ENCODE measurements at places on chromosomes 1 and 21.

DNA sequence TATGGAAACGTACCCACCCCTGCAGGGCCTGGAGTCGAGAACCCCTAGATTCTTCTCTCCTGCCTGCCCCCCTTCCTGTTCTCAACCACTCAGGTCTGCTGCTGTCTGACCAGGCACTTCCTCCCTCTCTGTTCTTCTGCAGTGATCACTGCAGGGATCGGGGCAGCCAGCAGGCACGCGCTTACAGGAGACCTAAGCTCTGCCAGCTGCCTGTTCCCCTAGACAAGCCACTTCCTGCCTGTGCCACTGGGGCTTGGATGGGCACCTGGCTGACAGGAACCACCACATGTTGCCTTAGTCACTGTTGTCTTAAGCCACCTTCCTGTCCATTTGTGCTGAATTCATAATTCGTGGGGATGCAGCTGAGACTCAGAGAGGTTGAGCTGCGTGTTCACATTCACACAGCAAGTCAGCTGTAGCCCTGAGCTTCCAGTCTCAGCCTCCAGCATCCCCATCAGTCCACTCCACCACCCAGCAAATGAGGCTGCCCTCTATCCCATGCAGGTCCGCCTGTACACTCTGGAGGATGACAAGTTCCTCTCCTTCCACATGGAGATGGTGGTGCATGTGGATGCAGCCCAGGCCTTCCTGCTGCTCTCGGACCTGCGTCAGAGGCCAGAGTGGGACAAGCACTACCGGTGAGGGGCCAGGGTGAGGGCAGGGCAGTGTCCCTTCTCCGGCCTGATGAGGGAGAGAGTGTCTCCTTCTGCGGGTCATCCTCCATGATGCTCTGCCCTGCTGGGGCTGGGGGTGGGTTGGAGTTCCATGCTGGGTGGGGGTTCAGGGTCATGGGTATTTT is 18.6 kb downstream of the FAM151A start:
- peak; percentile 58 for DNase-seq

- DNase-seq, result no peak
Measured at GRCh38 chr21:33339135-33339534, 14.4 kb downstream of the IFNAR1 start.

GRCh38 chr1:206655471-206655882 is 20.1 kb downstream of the DYRK3 start:
- DNase-seq, result no peak

DNA sequence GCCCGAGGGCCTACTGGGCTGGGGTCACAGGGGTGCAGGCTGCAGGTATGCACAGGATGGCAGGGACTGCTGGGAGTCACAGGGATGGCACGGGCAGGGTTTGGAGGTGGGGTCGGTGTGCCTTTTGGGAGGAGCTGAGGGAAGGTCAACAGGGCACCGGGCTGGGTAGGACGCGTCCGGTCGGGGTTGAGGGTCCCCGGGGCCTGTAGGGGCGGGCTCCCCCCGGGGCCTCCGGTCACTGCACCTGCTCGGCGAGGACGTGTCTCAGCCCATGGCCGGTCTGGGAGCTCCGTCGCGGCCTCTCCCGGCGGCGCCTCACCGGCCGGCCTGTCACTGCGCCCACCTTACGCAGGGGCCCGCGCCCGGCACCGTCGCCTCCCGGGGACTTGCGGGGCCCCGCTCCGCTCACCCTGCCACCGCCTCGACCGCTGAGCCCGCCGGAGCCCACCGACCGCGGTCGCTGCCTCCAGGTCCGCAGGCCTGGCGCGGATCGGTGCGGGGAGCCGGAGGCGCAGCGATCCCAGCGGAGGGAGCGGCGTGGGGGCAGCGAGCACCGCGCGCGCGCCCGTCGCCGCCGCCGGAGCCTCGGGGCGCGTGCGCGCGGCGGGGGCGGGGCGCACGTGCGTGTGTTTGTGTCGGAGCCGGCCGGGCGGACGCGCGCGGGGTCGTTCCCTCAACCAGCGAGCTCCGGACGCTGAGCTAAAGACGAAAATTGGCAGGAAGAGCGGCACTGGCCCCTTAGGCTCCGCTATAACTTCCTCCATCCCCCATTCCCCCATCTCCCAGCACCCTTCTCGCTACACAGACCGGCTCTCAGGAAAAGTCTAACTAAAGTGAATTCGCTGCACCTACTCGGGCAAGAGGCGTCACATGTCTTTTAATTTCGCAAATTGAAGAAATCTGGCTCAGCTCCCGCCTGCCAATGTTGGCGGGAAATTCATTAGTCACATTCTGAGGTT is at the start of gene AMIGO1:
AMIGO1 (minus strand) TSS at position 552 of the 959 bp plus-strand sequence. CDS start 815 bp downstream, outside the sequence.
- DNase-seq, result peak; percentile 57

GRCh38 chr1:93804412-93804811 is 74.6 kb downstream of the DNTTIP2 start:
- no peak for DNase-seq

- DNase-seq, result no peak
Measured at GRCh38 chr1:234246638-234247116, 126.6 kb upstream of the COA6 start.

- DNase-seq, result no peak
Measured at GRCh38 chr1:107357376-107357775, 216.5 kb downstream of the NTNG1 start.

DNA sequence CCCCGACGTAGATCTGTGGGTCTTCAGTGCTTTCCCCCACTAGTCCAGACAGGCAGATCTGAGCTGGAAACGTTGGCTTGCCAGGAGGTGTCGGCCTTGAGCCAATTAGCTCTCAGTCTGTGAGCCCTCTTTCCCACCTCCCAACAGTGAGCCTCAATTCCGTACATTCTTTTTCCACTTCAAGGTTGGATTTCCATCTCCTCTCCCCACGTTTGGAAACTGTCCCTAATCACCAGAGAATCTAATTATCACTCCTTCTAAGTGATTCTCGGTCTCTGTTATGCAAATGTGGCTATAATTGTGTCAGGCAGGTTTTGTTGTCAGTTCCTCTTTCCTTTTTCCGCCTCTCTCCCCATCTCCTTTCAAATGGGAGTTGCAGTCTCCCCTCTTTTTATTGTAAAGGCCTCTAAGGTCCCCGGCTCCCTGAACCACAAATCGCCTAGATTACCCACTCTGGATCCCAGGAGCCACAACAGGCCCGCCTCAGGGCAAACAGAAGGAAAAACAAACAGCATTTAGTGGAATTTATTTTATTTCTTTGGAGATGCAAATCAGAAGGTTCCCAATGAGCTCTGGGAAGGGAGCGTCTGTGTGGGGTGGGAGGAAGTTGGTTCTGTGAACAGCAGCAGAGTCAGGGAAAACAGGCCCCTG is 29.4 kb upstream of the LRRN2 start:
- DNase-seq, result no peak

GRCh38 chr1:22822371-22822770 is 111.7 kb downstream of the EPHB2 start:
- DNase-seq, result no peak

DNA sequence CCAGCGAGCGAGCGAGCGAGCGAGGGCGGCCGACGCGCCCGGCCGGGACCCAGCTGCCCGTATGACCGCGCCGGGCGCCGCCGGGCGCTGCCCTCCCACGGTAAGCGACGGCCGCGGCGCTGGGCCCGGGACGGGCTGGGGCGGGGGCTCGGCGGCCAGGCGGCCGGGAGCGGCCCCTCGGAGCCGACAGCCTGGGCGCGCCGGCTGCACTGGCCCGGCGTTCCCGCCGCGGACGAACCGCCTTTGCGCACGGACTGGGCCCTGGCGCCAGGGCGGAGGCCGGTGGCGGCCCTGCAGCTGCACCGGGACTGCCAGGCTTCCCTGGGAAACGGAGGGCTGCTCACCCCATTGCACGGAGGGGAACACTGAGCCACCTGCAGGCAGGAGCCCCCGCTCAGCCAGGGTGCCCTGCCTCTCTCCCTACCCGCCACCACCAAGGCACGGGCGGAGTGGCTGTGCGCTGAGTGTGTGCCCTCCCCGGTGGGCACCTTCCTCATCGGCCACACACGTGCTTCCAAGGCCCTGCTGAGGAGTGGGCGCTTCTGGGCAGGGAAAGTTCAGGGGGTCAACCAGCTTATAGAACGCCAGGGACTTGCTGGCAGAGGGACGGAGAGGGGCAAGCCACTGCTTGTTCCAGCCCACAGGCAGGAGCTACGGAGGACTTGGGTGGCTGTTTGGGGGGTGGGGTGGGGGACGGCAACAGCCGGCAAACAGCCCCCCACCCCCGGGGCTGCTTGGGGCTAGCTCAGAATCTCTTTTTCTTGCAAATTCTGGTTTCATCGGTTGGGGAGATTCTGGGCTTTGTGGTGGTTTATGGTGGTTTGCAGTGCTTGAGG is 532 bp downstream of the CSF1 start:
- no peak for DNase-seq

DNA sequence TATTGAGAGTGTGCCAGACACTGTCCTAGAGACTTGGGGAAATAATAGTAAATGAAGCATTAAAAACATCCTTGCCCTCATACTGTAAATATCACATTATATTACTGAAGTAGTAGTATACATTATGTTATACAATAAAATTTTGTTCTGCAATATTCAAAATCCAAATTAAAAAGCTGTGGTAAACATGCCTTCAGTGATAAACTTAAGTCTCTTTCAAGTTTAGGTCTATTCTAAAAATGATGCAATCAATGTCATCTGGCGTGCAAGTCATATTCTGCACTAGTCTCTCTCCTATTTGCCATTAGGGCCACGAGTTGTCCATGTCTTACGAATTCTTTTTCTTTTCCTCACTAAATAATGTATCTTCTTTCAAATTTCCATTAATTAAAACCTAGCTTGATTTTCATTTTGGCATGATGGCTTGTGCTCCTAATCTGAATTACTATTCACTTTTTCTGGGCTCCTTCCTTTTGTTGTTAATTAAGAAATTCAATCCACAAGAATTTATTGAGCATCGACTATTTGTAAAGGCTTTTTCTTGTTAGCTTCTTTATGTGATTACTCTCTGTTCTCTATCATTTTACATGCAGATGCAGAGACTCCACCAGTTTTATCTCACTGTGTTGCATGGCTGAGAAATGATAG is 130.7 kb downstream of the COQ8A start:
- no peak for DNase-seq

DNA sequence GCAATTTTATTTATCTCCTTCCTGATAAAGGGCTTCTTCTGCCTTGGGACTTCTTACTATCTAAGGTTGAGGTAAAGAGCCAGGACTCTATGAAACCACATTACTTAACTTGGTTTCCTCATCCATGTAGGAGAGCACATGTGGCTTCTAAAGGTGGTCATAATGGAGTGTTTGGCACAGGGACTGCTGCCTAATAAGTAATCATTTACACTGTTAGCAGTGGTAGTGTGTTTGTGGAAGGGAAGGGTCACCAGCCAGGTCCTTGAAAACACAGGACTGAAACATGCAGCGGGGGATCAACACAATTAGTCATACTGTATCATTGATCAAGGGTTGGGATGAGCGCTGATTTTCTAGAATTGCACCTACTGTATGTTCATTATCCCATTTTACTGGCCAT is 59.6 kb downstream of the UCK2 start:
- no peak for DNase-seq

- peak; percentile 4 for DNase-seq
Measured at GRCh38 chr1:99527078-99527477, 118.8 kb upstream of the PALMD start.

- DNase-seq, result no peak
Measured at GRCh38 chr1:246591047-246591446, 24.8 kb downstream of the CNST start.

GRCh38 chr1:93821423-93822144 is 57.4 kb downstream of the DNTTIP2 start:
- no peak for DNase-seq

GRCh38 chr1:206029484-206029883 is 5.8 kb upstream of the CTSE start:
- DNase-seq, result no peak

DNA sequence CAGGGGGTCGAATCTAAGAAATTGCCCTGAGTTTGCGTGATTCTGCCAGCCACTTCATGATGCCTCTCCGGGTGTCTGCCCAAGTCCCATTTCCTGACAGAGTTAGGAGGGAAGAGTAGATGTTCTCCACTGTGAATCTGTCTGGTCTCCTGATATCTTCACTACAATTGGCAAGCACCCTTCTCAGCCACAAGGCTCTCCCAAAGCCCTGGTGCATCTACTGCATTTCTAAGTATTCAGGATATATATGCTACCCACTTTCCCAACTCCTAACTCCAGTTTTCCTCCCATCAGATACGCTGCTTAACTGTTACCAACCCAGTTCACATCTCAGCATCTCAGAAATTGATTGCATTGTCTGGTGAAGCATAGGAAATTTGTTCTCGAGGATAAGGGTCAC is 25.9 kb upstream of the OVAAL start:
- DNase-seq, result no peak

GRCh38 chr1:211632117-211632807 is 43.2 kb downstream of the NEK2 start:
- DNase-seq, result no peak

- no peak for DNase-seq
Measured at GRCh38 chr1:173181791-173182190, 25.3 kb downstream of the TNFSF4 start.

DNA sequence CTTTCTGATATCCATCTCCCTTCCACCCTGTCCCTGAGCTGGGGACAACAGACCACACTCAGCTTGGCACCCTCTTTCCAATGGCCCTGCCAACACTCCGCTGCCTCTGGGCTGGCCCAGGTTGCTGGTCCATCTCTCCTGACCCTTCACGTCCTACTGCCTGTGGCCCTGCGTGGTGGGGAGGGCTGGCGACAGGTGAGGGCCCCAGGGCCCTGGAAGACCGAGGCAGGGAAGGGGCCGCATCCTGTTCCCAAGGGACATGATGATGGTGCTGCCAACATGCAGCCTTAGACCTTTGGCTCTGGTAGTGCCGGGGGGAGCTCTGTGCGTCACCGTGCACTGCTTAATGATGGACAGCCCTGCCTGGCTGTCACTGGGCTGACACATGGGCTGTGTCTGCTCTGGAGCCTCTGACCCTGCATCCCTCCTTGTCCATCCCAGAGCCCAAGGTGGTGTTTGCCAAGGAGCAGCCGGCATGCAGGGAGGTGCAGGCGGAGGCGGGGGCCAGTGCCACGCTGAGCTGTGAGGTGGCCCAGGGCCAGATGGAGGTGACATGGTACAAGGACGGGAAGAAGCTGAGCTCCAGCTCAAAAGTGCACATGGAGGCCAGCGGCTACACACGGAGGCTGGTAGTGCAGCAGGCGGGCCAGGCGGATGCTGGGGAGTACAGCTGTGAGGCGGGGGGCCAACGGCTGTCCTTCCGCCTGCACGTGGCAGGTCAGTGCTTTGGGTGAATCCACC is 65.2 kb downstream of the OBSCN start:
- no peak for DNase-seq

- no peak for DNase-seq
Measured at GRCh38 chr1:83827741-83828140, 171.2 kb downstream of the TTLL7 start.

DNA sequence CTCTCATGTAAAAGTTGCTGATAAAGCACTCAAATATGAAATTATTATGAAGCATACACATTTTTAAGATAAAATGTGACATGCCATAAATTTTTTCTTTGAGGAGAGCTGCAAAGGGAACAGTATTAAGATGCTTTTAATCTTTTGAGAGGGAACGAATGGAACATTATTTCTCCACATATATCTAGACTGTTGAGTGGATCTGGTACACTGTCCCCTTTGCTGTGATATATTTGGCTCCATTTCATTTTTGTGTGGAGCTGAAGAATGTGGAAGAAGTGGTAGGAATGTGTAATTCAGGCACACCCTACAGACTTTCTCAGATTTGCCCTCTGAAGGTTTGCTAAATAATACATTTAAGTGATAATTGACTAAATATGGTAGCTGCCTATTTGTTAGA is 31.7 kb downstream of the PGM1 start:
- no peak for DNase-seq

- no peak for DNase-seq
Measured at GRCh38 chr1:200369706-200370105, 40.1 kb downstream of the ZNF281 start.

All from KBM-7 (cell line).